EH (cell line): ENCODE measurements at places on chromosomes 3 and 15.
A peak's percentile ranks its signal among the peaks of the same experiment; 100 is the strongest.

DNA sequence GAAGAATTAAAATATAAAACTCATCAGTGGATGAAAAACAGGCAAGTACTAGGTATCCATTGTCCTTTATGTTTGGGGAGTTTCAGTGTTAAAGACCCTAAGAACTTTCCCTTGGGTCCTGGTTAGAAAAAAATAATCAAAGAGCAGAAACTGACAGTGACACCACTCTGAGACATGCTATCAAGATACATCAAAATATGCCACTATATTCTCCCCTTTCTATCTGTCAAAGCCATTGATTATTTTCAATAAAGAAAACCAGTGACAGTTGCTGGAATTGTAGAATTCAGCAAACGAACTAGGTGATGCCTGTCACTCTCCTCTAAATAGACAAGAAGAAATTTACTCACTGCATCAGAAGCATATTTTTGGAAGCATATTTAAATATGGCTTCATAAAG lies 496.7 kb upstream of the CFAP20DC start:
- DNase-seq: no peak

GRCh38 chr15:94526071-94526689 lies 294.8 kb downstream of the MCTP2 start:
- DNase-seq: no peak

DNA sequence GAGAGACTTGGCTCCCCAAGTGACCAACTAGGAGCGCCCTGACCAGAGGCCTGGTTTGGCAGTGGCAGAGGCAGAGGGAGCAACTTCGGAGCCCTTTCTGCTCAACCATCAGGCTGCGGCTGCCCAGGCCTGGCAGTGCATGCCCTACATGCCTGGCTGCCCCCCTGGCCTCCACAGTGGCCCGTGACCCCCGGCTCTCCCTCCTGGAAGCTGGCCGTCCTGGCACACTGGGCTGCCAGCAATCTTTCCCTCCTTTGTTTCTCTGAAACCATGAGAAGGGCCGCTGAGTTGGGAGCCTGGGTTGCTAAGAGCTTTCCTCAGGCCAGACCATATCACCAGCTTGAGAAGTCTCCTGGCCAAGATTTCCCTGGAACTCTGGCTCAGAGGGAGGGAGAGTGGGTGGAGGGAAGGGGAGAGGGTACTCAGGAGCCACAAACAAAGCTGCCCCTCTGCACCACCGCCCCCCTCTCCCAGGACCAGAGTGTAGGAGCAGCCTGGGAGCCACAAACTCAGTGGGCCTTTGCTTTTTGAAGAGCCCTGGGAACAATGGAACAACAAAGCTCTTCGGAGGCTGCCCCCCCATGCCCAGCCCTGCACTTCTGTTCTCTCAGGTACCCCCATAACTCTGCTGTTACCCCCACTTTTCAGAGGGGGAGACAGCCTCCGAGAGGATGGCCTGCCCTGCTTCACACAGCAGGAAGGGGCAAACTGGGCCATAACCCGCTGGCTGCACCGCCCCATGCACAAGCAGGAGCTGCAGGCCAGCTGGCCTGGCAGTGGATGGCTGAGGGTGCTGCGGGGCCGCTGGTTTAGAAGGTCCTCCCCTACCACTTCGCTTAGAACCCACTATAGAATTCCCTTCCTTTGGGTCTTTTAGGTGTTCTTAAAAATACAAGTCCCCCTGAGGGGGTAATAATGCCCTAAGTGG lies 11.3 kb downstream of the CORO2B start:
- no peak for DNase-seq

DNA sequence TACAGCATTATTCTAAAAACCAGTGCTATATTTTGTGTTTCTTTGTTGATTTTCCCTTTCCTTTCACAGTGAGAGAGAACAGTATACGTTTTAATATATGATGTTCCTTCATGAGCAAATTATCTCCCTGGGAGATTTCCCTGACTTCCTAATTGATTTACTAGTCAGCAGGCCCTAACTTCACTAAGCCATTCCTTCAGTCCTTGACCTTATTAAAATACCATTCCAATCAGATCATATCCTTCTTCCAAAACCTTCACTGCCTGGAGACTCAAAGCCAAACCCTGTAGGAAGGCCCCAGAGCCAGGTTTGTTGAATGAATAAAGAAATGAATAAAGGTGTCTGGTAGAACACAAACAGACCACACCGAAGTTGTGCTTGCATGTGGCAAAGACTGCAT lies 43.8 kb upstream of the ARHGEF3 start:
- peak; percentile 73 for DNase-seq

DNA sequence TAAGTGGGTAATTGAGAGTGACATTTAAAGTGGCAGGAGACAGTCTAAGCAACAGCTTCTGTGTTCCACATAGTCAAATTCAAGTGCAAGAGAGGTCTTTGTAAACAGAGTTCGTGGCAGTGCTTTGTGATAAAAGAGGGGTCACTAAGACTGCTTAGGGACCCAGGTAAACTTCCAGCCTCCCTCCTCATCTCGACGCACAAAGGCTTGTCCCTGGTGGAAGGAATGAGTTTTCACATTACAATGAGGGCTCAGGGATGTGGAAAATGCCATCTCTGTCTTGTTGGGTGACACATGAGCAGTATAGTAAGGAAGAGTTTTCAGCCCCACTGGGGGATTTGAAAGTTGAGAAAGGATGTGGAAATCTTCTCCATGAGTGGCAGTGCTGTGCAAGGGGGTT lies 7.3 kb downstream of the GMNC start:
- DNase-seq: no peak

- DNase-seq: no peak
Observed at GRCh38 chr15:34786206-34786605, 9.1 kb downstream of the ACTC1 start.

GRCh38 chr3:41202834-41203345 lies 3.6 kb downstream of the CTNNB1 start:
- peak; percentile 71 for DNase-seq
